ENCODE measurements at places on chromosomes 1 and 21.

DNA sequence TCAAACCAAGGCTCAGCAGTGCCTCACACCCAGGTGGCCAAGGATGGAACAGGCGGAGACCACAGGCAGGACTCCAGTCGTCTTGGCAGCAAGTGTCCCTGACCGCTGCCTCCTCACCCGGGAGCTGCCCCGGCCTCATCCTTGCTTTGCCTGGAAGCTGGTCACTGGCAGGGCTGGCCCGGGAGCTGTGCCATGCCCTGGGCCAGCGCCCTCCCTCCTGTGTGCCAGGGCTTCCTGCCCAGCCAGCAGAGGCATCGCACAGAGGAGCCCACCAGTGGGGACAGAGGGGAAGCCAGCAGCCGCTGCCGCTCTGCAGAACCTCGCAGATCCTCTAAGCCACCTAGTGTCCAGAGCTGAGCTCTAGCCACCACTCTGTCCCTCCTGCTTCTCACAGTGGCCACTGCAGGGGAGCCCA lies 7.8 kb downstream of the CASZ1 start:
- DNase-seq, result peak; percentile 54

DNA sequence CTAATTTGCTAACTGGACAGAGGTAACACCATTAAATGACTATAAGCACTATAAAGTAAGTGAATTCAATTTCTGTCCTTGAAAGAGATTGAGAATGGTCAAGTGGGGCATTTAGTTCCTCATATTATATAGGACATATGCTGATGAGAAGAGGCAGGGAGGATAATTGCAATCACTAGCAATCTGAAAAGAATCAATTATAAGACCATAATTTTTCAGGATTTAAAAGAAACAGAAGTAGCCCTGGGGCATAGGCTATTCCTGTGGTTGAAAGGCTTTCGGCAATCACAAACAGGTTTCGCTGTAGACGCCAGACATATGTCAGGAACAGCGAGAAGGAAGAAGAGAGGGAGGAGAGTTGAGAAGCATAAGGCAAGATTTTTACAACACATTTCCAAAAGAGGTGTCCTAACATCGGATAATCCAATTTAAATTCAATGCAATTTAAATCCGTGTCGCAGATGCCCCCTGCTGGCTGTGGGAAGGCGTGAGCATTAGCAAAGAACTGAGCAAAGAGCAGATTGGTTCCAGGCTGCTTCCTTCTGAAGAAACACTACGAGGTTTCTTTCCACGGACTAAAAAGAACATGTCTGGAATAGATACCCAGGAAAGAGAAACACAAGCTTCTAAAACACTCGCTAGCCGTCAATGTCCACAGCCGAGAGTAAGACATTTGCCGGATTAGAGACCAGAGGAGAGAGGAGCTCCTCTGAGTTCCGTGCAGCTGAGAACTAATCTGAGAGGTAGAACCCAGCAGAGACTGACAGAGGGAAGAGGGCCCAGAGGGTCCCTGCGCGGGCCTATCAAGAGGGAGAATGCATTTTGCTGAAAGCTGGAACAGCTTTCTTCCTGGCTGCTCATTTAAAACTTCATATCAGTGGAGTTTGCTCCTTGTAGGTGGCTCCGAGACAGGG lies 27.9 kb downstream of the RGS5 start:
- DNase-seq, result peak; percentile 68

- no peak for DNase-seq
Measured at GRCh38 chr1:234148816-234149215, 224.4 kb upstream of the COA6 start.

GRCh38 chr1:63828322-63829044 lies 54.7 kb downstream of the ROR1 start:
- DNase-seq, result no peak

- no peak for DNase-seq
Measured at GRCh38 chr1:182795563-182796228, 6.1 kb downstream of the NPL start.

GRCh38 chr1:39326836-39327235 lies 122.3 kb downstream of the MACF1 start:
- no peak for DNase-seq

DNA sequence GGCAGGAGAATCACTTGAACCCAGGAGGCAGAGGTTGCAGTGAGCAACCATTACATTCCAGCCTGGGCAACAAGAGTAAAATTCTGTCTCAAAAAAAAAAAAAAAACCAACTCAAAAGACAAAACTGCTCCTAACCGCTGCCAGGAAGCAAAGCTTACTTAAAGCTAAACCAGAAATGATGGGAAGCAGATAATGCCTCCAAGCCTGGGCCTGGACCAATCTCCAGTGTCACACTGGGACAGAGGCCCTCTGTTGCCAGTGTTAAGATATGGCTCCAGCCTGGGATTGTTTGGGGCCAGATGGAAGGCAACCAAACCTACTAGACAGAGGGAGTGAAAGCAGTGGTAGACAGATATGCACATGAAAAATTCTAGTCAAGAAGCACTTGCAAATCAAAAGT lies 36.9 kb downstream of the NSL1 start:
- DNase-seq, result peak; percentile 16

GRCh38 chr1:29223521-29223920 lies 7.2 kb downstream of the MECR start:
- no peak for DNase-seq

GRCh38 chr1:33322109-33322508 lies 1.2 kb upstream of the A3GALT2 start:
- DNase-seq, result no peak

GRCh38 chr1:82223091-82223490 lies 422.4 kb downstream of the ADGRL2 start:
- DNase-seq, result no peak

- DNase-seq, result no peak
Measured at GRCh38 chr1:153506831-153507413, 28.9 kb downstream of the S100A6 start.

DNA sequence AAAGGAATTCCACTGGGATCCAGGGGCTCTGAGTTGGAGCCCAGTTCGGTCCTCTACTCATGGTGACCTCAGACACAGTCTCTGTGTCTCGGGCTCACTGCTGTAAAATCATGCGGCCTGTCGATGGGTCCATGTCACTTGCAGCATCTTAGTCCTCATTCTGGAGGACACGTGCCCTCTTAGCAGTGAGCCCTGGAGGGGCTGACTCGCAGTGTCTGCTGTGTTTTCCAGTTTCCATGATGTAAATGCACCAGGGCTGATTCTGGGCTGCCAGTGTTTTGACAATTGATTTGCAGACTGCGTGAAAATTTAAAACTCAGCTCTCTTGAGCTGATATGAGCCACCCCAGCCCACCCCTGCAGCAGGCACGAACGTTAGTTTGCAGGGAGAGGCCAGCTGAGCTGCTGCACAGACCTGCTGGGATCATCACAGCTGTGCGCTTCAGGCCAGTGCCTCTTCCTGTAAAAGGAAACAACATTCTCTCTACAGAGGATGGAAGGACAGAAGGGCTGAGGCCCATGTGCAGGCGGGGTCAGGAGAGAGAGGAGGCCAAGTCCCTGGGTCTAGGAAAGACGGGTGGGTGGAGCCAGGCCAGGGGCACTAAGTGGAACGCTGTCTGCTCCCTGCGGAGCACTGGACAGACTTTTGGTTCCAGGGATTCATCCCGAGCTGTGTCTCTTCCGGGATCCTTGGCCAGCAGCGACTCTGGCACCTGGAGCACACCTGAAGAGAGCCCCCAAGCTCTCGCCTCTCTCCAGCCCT lies 42.6 kb downstream of the RSPH1 start:
- no peak for DNase-seq

DNA sequence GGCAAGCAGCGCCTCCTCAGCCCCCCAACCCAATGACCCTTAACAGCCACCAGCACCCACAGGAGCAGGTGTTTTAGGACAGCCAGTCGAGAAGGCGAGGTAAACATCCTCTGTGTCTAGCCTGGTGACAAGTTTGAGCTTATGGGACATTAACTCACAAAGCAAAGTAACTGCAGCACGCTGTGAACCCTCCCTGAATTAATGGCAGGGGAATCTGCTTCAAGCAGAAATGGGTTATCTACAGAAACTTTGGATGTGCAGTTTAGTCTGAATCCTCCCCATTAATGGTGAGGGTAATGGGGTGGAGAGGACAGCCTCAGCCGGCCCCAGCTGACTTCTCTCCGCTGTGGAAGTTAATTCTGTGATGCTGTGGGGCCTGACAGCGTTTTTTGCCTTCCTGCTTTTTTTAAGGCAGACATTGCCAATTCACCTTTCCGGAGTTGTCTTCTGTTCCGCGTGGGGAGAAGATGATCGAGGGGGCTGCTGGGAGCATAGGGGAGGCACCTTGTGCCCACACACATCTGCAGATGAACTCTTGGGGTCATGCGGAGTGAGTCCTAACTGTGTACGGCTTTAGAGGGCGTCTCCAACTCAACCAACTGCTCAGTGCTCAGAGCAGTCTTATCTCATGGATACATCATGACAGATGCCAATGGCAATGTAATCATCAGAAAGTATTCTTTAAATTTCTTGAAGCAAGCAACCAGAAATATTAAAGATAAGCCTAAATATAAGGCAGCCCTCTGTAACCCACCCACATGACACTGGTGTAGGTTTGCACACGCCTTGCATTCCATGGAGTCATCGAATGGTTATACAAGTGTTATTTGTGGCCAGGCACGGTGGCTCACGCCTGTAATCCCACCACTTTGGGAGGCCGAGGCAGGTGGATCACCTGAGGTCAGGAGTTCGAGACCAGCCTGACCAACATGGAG lies 41.0 kb downstream of the POFUT2 start:
- DNase-seq, result no peak

DNA sequence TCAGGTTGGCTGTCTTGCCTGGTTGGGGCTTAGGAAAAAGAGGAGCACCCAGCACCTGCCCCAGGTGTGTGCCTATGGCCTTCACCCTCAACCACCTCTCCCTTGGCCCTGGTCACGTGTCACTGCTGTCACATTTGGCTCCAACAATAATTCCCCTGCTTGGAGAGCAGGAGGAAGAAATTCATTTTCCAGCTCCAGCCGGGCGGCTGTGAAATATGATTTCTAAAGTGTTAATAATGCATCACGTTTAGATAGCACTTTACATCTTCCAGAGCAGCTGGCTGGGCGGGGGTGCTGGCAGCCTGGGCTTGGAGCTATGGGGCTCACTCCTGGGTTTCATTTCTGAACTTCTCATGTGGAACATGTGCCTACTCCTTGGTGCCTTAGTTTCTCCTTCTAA lies 63.1 kb downstream of the KIRREL1 start:
- DNase-seq, result no peak

DNA sequence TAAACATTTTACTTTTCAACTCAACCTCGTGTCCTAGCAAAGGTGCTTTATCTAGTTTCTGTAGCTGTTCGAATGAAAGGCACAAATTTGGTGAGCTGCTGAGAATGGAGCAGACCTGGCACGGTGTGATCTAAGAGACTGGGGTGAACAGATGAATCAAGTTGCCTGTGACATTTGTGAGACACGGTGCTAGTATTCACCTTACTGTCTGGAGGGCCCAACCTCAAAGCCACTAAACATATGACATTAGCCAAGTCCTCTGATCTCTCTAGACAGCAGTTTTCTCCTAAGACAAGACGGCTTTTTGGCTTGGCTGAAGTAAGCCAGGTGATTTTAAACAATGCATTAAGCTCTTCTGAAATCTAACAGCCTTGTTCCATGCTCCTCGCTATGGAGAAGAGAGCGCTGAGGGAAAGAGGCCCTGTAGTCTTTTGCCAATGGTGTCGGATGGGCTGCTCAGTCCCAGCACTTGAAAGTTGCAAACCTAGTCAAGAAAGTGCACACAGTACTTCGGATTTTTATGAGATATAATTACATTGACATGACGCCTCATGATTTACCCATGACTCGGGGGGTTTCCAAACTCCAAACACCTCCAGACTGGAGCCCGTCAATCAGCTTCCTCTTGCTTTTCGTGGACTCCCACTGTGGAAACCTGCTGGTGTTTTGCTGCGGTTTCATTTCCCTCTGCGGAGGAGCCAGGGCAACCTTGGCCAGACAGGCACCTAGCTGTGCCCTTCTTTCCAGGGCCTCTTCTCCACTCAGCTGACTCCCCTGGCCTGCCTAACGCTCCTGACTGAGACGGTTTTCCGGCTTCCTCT lies 794 bp upstream of the TOR3A start:
- no peak for DNase-seq

- DNase-seq, result no peak
Measured at GRCh38 chr1:214557952-214558735, 6.7 kb upstream of the PTPN14 start.

- DNase-seq, result no peak
Measured at GRCh38 chr1:85584923-85585322, 4.4 kb downstream of the CCN1 start.

GRCh38 chr1:25799935-25800702 lies at the start of gene SELENON:
SELENON (plus strand) TSS chr1:25800193; CDS start chr1:25800231, 38 bp downstream.
- peak; percentile 47 for DNase-seq

DNA sequence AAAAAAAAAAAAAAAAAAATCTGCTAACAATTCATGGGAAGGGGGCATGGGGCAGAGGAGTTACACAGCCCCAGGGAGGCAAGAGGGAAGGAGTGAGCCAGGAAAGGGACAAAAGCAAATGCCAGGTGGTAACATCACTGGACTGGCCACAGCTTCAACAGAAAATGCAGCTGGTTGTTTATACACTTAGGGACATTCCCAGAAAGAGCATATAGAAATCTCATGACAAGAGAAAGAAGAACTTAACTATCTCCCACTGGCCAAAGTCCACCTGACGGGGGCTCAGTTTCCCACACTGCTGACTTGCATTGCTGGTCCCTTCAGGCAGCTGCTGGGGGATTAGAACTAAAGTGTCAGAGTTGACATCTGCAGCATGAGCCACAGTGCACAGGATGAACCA lies 14.8 kb downstream of the IL12RB2 start:
- DNase-seq, result no peak

GRCh38 chr1:110283677-110284076 lies 55.5 kb upstream of the RBM15 start:
- no peak for DNase-seq

- DNase-seq, result no peak
Measured at GRCh38 chr1:234745276-234745675, 135.3 kb upstream of the IRF2BP2 start.

DNA sequence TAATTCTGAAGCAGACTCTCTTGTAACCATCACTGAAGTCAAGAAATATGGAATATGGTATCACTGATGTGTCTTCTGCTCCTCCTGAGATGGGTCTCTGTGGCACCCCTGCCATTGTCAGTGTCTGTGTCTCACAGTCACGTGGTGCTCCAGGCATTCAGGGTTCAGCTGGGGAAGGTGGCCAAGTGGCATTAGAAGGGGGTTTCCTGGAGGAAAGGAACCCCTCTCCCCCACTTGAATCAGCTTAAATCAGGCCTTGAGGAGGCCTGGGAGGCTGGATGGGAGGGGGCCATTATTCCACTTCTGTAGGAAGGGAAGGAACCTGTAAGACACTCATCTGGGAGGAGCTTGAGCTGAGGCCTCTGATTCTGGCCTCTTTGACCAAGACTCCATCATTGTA lies 20.5 kb downstream of the CYP4B1 start:
- DNase-seq, result no peak

GRCh38 chr21:14572204-14572780 lies 26.2 kb upstream of the SAMSN1 start:
- DNase-seq, result no peak

- DNase-seq, result no peak
Measured at GRCh38 chr1:241542199-241542907, 10.2 kb downstream of the KMO start.

GRCh38 chr1:197178998-197179397 lies 32.5 kb upstream of the ASPM start:
- no peak for DNase-seq

Measured in SK-N-DZ (cell line).